ENCODE measurements at places on chromosomes 4 and X. TPM values are rescaled to one million over a fixed set of nuclear protein-coding genes. Genes with fewer than 3 reads are reported as not detected.

DNA sequence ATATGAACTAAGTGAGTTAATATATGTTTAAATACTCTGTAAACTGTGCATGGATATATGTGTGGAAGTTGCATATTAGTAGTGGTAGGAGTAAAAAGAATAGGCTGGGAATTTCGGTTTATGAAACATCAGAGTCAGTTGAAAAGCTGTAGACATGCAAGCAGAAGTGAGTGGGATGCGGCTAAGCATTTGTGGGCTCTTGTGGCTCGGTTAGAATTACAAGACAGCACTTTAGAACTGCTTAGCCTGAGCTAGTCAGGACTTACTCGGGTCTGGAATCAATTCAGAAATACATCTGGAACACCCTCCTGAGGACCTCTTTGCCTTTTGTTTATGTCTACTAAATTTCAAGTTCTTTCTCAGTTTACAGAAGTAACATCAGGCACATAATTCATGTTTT lies 93.6 kb downstream of the AFF2 start:
- no peaks in the 10 kb centered on the region for H3K4me1 ChIP-seq
- H3K4me3 ChIP-seq: no peak overlapping the region
- DNase-seq: no peak
- H3K27ac ChIP-seq: no peak overlapping the region
- no peaks in the 10 kb centered on the region for H3K27me3 ChIP-seq

GRCh38 chrX:74613370-74614092 lies 893 bp downstream of the RLIM start:
- peak overlapping the region; percentile 97 for H3K27ac ChIP-seq
- H3K36me3 ChIP-seq: no peaks in the 10 kb centered on the region
- peak overlapping the region; percentile 79 for H3K4me3 ChIP-seq
- no peak for DNase-seq
- H3K4me1 ChIP-seq: no peaks in the 10 kb centered on the region
- no peaks in the 10 kb centered on the region for H3K27me3 ChIP-seq

Gene HMX1
- 0.69 TPM for total RNA-seq

GRCh38 chr4:142272452-142272851 lies 573.6 kb downstream of the INPP4B start:
- H3K4me3 ChIP-seq: no peak overlapping the region
- H3K27me3 ChIP-seq: no peaks in the 10 kb centered on the region
- H3K27ac ChIP-seq: no peak overlapping the region
- no peak for DNase-seq

Gene ZCCHC18
- 7.8 TPM for total RNA-seq

- no peaks in the 10 kb centered on the region for H3K36me3 ChIP-seq
- H3K4me1 ChIP-seq: peaks cover 4% of the 10 kb centered on the region
- H3K4me3 ChIP-seq: no peak overlapping the region
- no peak overlapping the region for H3K27ac ChIP-seq
Measured at GRCh38 chr4:183760326-183760725, 101.2 kb downstream of the TRAPPC11 start.

- no peaks in the 10 kb centered on the region for H3K36me3 ChIP-seq
- H3K27me3 ChIP-seq: no peaks in the 10 kb centered on the region
- no peak for DNase-seq
- no peaks in the 10 kb centered on the region for H3K4me1 ChIP-seq
Measured at GRCh38 chr4:177401658-177402273, 40.5 kb downstream of the AGA start.

Gene CYLC1
- not detected for total RNA-seq

Gene RRAGB
- total RNA-seq: 89.9 TPM

Gene DMD
- total RNA-seq: 51.9 TPM

DNA sequence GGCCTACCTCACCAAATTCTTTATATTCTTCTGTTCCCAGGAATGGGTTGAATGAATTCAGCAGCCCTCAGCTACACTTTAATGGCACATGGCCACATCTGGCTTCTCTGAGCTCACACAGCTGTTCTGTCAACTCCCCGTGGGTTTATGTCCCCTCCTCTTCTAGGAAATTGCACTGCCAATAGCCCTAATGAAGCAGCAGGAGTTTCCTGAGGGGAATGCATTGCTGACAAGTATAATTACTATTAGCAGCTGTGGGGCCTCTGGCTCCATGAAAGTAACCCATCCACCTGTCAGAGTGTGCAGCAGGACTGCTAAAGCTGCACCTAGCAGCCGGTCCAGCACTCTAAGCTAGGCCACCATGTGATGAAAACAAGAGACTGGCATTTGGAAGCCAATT lies 50.3 kb downstream of the FTHL17 start:
- no peak overlapping the region for H3K4me3 ChIP-seq
- no peaks in the 10 kb centered on the region for H3K27me3 ChIP-seq
- DNase-seq: peak; percentile 72
- no peaks in the 10 kb centered on the region for H3K36me3 ChIP-seq

Gene P2RY4
- 0.30 TPM for total RNA-seq

Gene MED12
- 26.0 TPM for total RNA-seq

DNA sequence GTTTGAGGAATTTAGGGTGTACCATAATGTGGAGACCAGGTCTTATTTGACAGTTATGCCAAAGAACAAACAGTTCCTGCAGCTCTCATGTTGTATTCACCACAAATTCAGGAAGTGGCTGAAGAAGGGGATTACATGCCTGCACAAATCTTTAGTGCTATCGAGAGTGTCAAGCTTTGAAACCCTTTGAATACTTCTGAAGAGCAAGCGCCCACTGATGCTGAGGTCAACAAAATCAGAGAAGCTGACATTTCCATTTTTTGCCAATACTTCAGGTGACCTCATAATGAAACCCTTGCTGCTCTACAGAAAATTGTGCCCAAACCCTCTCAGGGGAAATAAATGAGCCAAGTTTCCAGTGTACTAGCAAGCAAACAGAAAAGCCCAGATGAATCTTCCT lies 28.4 kb downstream of the PAK3 start:
- no peak overlapping the region for H3K27ac ChIP-seq
- peaks cover 9% of the 10 kb centered on the region for H3K27me3 ChIP-seq
- H3K36me3 ChIP-seq: no peaks in the 10 kb centered on the region
- no peak overlapping the region for H3K4me3 ChIP-seq

DNA sequence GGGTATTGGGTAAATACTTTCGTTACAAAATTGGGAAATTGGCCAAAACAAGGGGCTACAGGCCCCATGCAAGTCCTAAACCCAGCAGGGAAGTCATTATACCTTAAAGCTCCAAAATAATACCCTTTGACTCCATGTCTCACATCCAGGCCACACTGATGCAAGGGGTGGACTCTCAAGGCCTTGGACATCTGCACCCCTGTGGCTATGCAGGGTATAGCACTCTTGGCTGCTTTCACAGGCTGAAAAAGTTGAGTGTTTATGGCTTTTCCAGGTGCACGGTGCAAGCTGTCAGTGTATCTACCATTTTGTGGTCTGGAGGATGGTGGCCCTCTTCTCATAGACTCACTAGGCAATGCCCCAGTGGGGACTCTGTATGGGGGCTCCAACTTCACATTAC lies 326.5 kb downstream of the TEX13C start:
- DNase-seq: no peak
- H3K36me3 ChIP-seq: no peaks in the 10 kb centered on the region
- no peak overlapping the region for H3K27ac ChIP-seq
- H3K4me1 ChIP-seq: no peaks in the 10 kb centered on the region
- no peaks in the 10 kb centered on the region for H3K27me3 ChIP-seq

GRCh38 chr4:84325625-84326024 lies 173.5 kb downstream of the NKX6-1 start:
- DNase-seq: no peak
- H3K36me3 ChIP-seq: no peaks in the 10 kb centered on the region
- H3K27ac ChIP-seq: no peak overlapping the region
- no peak overlapping the region for H3K4me3 ChIP-seq

GRCh38 chr4:48031802-48032525 lies 15.4 kb downstream of the NIPAL1 start:
- H3K27me3 ChIP-seq: no peaks in the 10 kb centered on the region
- no peaks in the 10 kb centered on the region for H3K36me3 ChIP-seq
- DNase-seq: no peak
- H3K4me3 ChIP-seq: no peak overlapping the region
- no peak overlapping the region for H3K27ac ChIP-seq
- H3K4me1 ChIP-seq: no peaks in the 10 kb centered on the region

Measured in spinal cord (tissue), 10 donors.